ENCODE measurements at places on chromosomes 11 and 22.

DNA sequence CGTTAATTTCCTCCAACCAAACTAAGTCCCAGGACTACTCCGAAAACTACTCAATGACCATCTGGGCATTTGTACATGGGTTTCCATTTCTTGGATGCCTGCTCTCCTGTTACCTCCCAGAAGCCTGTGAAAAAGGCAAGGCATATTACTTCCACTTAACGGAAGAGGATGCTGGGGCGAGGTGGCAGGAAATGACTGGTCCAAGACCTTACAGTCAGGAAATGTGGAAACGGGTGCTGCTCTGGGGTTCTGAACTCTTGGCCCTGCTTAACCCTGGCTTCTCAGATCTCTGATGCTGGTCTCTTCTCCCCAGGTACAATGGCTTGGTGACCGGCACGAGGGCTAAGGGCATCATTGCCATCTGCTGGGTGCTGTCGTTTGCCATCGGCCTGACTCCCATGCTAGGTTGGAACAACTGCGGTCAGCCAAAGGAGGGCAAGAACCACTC lies 12.9 kb downstream of the ADORA2A start:
- H3K36me3 ChIP-seq = peaks cover 50% of the 10 kb centered on the region
- no peaks in the 10 kb centered on the region for H3K27me3 ChIP-seq
- peak overlapping the region; percentile 78 for H3K27ac ChIP-seq
- no peak overlapping the region for H3K4me3 ChIP-seq

DNA sequence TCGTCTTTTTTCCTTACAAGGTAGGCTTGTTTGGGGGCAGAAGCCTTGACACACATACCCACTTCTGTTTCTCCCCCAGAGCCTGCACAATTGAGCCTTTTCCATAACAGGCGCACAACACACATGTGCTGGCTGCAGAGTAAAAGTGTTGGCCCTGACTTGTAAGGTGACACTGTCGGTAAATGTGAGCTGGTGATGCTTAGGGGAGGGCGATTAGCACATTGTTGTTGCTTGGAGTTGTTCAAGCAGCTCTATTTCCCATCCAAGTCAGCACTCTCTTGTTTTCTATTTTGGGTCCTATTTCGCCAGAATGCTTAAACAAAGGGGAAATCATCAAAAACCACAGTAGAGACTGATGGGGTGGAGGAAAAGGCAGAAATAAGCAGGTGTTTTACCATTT lies 51.9 kb upstream of the PTPRJ start:
- peak overlapping the region; percentile 12 for H3K4me3 ChIP-seq
- peaks cover 52% of the 10 kb centered on the region for H3K4me1 ChIP-seq
- H3K27ac ChIP-seq = peak overlapping the region; percentile 30

- DNase-seq = no peak
- peaks cover 9% of the 10 kb centered on the region for H3K36me3 ChIP-seq
- H3K4me1 ChIP-seq = peaks cover 30% of the 10 kb centered on the region
- H3K27ac ChIP-seq = peak overlapping the region; percentile 99
- peak overlapping the region; percentile 97 for H3K4me3 ChIP-seq
Observed at GRCh38 chr11:33256031-33256812, 959 bp upstream of the HIPK3 start.

DNA sequence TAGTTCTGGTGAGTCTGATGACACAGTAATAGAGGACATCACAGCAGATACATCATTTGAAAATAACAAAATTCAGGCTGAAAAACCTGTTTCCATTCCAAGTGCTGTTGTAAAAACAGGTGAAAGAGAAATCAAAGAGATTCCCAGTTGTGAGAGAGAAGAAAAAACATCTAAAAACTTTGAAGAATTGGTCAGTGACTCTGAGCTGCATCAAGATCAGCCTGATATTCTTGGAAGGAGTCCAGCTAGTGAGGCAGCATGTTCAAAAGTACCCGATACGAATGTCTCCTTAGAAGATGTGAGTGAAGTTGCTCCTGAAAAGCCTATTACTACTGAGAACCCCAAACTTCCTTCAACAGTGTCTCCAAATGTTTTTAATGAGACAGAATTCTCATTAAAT lies 38.7 kb downstream of the RTN3 start:
- no peaks in the 10 kb centered on the region for H3K36me3 ChIP-seq
- H3K4me1 ChIP-seq = no peaks in the 10 kb centered on the region
- H3K27ac ChIP-seq = no peak overlapping the region
- no peaks in the 10 kb centered on the region for H3K27me3 ChIP-seq
- DNase-seq = no peak

GRCh38 chr11:92628401-92629292 lies 340.8 kb upstream of the MTNR1B start:
- no peaks in the 10 kb centered on the region for H3K4me1 ChIP-seq
- DNase-seq = no peak
- H3K27ac ChIP-seq = no peak overlapping the region
- no peaks in the 10 kb centered on the region for H3K27me3 ChIP-seq
- H3K36me3 ChIP-seq = no peaks in the 10 kb centered on the region
- no peak overlapping the region for H3K4me3 ChIP-seq

DNA sequence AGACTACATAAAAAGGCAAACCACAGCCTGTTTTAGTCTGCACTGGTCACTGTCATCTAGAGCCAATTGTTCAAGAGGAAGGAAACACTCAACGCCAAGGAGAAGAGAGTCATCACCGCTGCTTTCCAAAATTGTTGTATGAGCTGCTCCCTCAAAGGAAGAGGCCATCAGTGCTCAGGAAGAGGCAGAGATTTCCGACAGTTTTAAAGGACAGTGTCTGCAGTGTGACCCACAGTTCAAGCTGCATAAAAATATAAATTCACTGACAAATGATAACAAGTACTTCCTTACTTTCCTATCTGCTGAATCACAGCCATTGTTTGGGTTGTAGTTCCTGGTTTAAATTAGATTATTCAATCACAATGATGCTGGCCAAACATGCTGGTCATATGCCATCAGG lies 16.4 kb downstream of the PRCP start:
- no peak overlapping the region for H3K4me3 ChIP-seq
- H3K27ac ChIP-seq = no peak overlapping the region
- no peaks in the 10 kb centered on the region for H3K27me3 ChIP-seq

- H3K4me3 ChIP-seq = no peak overlapping the region
- H3K27me3 ChIP-seq = no peaks in the 10 kb centered on the region
- H3K27ac ChIP-seq = no peak overlapping the region
- peak; percentile 13 for DNase-seq
Observed at GRCh38 chr11:77198440-77198849, 70.4 kb downstream of the MYO7A start.

DNA sequence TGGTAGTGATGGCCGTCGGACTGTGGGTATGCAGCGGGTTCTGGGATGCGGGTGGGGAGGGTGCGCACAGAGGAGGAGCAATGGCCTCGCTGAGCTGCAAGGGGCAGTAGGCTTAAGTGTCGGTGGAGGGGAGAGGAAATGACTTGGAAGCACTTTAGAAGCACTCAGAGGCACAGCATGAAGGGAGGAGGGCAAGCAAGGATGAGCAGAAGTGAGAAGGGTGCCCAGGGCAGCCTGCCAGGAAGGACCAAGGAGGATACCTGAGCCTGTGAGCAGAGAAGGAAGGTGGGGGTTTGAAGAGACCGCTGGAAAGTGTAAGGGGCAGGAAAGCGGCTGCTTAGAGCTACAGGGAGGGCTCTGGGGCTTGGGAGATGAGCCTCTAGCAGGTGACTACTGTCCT lies 330 bp downstream of the SLC5A1 start:
- no peak for DNase-seq
- H3K36me3 ChIP-seq = no peaks in the 10 kb centered on the region
- no peak overlapping the region for H3K27ac ChIP-seq
- no peak overlapping the region for H3K4me3 ChIP-seq

GRCh38 chr22:44348971-44349560 lies 36.3 kb upstream of the SHISAL1 start:
- H3K27ac ChIP-seq = no peak overlapping the region
- H3K36me3 ChIP-seq = no peaks in the 10 kb centered on the region
- no peaks in the 10 kb centered on the region for H3K4me1 ChIP-seq
- peaks cover 30% of the 10 kb centered on the region for H3K27me3 ChIP-seq
- no peak for DNase-seq

- no peak for DNase-seq
- H3K4me3 ChIP-seq = no peak overlapping the region
- H3K36me3 ChIP-seq = no peaks in the 10 kb centered on the region
- no peak overlapping the region for H3K27ac ChIP-seq
Observed at GRCh38 chr11:2252018-2252417, 18.4 kb downstream of the ASCL2 start.

DNA sequence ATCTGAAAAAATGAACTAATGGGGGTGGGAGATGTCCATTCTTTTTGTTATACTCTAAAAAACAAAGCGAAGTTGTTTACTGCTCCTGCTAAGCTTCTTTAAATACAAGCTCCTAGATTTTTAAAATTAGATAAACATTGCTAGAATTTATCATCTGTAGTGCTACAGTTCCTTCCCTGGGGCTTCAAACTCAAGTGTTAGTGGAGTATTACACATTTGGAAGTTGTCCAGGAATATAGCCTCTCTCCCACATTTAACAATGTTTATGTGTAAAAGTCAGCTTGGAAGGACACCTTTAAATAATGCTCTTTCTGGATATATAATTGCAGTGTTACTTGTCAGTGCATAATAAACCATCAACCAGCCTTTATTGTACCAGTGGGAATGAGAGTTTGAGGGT lies 155.5 kb downstream of the SPON1 start:
- no peak overlapping the region for H3K27ac ChIP-seq
- DNase-seq = no peak
- no peaks in the 10 kb centered on the region for H3K27me3 ChIP-seq
- H3K4me1 ChIP-seq = no peaks in the 10 kb centered on the region
- H3K4me3 ChIP-seq = no peak overlapping the region
- no peaks in the 10 kb centered on the region for H3K36me3 ChIP-seq

DNA sequence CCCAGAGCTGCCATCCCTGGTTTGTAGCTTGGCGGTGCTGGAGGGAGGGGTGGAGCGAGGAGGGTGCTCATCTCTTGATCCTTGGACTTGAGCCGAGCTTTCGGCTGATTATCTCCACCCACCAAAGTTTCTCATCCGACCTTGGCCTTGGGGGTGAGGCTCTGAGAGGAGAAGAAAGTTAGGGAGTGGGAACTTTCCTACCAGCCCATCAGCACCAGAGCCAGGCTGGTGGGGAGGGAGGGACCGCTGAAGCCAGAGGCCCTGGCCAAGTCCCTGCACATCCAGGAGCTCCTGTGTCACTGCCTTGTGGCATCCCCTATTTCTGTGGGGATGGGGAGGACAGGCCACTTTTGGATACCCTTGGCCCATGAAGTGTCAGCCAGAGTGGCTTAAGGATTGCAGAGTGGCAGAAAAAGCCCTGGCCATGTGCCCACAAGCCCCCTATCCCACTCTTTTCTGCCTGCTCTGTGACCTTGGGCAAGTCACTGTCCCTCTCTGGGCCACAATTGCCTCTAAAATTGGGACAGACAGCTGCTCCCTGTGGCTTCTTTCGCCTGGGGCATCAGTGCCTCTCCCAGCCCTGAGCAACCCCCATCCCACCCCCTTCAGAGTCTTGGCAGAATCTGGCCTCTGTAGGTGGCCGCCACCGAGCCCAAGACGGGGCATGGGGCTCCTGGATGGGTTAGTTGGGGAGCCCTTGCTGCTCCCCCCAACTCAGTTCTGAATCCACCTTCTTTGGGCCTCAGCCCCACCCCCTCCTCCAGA lies 10.3 kb downstream of the KCTD17 start:
- no peaks in the 10 kb centered on the region for H3K4me1 ChIP-seq
- no peak overlapping the region for H3K4me3 ChIP-seq
- H3K27ac ChIP-seq = no peak overlapping the region

- no peak for DNase-seq
- no peak overlapping the region for H3K4me3 ChIP-seq
- no peak overlapping the region for H3K27ac ChIP-seq
- H3K27me3 ChIP-seq = no peaks in the 10 kb centered on the region
- no peaks in the 10 kb centered on the region for H3K36me3 ChIP-seq
- peaks cover 5% of the 10 kb centered on the region for H3K4me1 ChIP-seq
Observed at GRCh38 chr22:33117821-33118220, 59.6 kb upstream of the SYN3 start.

GRCh38 chr11:92122561-92122960 lies 102.1 kb upstream of the FAT3 start:
- H3K4me1 ChIP-seq = no peaks in the 10 kb centered on the region
- no peak overlapping the region for H3K4me3 ChIP-seq
- no peaks in the 10 kb centered on the region for H3K36me3 ChIP-seq
- no peaks in the 10 kb centered on the region for H3K27me3 ChIP-seq
- DNase-seq = no peak

DNA sequence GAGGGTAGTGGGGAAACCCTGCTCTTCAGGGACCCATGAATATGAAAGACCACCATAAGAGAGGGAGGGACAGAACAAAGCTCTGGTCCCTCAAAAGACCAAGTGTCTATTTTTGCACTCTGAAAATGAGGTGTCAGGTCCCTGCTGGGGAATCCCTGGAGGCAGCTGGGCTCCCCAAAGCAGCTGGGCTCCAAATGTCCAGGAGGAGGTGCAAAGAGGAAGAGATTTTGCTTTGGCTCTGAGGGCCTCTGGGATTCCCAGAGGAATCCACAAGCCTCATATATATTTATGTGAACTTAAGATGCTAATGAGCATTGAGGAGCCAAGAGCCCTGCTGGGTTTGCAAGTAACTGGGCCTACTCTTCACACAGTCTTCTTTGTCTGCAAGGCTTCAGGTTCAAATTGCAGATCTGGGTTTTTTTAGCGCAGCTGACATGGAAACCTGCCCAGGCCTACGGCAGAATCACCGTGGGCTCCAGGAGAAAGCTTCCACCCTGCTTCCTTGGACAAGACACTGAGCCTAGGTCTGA lies 26.0 kb downstream of the CLMP start:
- H3K27me3 ChIP-seq = peaks cover 7% of the 10 kb centered on the region
- H3K27ac ChIP-seq = no peak overlapping the region
- no peaks in the 10 kb centered on the region for H3K36me3 ChIP-seq
- H3K4me3 ChIP-seq = no peak overlapping the region
- H3K4me1 ChIP-seq = no peaks in the 10 kb centered on the region

- H3K27me3 ChIP-seq = peaks cover 45% of the 10 kb centered on the region
- DNase-seq = no peak
- no peak within 1 kb of the TSS for H3K27ac ChIP-seq
- H3K4me1 ChIP-seq = peaks cover 7% of the 10 kb centered on the region
Observed at GRCh38 chr11:101129203-101129943, at the start of gene PGR. Gene PGR (minus strand): TSS chr11:101129813. CDS start chr11:101129070, 743 bp downstream.

- peaks cover 30% of the 10 kb centered on the region for H3K4me1 ChIP-seq
- peaks cover 8% of the 10 kb centered on the region for H3K36me3 ChIP-seq
- no peak for DNase-seq
- H3K27me3 ChIP-seq = no peaks in the 10 kb centered on the region
- no peak overlapping the region for H3K4me3 ChIP-seq
- H3K27ac ChIP-seq = no peak overlapping the region
Observed at GRCh38 chr11:121441521-121441920, 10.6 kb upstream of the SORL1 start.

DNA sequence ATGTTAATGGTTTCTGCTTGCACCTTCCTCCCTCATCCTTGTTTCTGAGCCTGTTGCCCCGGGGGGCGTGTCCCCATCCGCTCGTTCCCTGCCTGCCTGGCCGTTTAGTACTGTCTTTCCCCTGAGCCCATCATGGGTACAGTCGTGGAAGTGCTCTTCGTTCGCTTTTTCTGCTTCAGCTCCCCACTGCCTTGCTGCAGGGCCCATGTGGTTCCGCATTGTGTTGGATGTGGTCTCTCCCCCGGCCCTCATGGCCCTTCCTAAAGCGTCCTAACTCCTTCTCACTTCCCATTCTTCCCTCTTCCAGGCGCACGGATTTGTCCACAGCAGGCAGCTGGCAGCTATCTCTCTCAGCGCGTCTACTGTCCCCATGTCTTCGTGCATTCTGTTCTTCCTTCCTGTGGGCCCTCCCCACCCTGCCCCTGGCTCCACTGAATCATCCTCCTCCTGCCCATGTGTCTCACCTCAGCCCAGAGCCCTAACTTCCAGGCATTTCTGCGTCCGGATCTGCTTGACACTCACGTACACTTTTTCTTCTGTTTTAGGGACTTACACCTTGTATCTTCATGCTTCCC lies 98.1 kb downstream of the ZBTB16 start:
- H3K27ac ChIP-seq = no peak overlapping the region
- DNase-seq = no peak
- H3K36me3 ChIP-seq = no peaks in the 10 kb centered on the region
- H3K27me3 ChIP-seq = no peaks in the 10 kb centered on the region

All from activated B cell treated with CpG ODN at 0.5 μM for 24 hours (primary cell).